ENCODE measurements at places on chromosomes 1 and 21.

DNA sequence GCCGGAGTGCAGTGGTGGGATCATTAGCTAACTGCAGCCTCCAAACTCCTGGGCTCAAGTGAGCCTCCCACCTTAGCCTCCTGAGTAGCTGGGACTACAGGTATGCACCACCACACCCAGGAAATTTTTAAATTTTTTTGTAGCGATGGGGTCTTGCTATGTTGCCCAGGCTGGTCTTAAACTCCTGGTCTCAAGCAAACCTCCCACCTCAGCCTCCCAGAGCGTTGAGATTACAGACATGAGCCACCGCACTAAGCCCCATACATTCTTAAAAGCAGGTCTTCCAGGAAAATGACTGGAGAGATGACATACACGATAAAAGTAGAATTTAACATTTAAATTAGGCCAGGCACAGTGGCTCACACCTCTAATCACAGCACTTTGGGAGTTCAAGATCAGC, 13.4 kb downstream of the MTFR1L start:
- DNase-seq: no peak

DNA sequence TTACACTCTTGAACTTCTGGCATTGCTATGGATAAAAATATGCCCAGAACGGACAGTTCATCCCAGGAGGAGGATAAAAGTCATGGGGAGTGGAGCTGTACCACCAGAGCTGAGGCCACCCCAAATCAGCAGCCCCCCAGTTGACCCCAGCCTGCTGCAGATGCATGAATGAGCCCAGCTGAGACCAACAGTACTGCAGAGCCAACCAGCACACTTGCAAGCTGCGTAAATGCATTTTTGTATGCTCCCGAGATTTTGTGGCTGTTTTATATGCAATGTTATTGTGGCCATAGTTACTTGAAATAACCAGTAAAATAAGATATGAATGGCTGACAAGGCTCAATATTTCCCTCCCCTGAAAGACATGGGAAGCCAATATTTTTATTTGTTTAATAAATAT, 264.6 kb downstream of the DUSP10 start:
- DNase-seq: no peak

DNA sequence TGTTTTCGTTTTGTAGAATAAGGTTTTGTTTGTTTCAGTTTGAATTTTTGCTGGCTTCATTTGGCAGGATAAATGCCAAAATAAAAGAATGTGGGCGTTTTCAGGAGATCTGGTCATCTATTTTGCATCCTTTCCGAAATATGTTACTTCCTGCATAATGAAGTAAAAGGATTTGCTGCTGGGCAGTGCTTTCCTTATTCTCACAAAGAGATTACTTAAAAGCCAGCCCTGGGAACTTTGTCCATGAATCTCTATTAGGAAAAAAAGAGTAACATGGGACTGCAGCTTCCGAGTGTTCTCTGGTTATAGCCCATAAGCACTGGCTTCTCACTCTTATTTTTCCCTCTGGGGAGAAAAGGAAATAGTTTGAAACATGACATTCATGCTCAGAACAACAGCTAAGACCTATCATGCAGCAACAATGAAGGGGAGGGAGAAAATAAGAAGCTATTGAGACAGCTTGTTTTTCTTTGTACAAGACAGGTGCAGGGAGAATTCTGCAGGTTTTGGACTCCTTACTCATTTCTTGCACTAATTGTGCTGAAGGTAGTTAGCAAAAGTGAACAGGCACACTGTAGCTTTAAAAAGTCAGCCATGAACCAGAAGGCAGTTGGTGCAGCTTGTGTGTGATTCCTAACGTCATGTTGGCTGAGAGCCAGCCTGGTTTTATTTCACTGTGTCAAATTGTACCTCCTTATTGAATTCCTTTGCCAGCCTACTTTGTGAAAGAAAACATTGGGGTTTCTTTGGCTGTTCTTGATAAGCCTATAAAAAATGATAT, at the start of gene SAMD13:
Gene SAMD13 (plus strand): TSS at position 705 of the 781 bp plus-strand sequence. CDS start 1,527 bp downstream, outside the sequence.
- DNase-seq: no peak

DNA sequence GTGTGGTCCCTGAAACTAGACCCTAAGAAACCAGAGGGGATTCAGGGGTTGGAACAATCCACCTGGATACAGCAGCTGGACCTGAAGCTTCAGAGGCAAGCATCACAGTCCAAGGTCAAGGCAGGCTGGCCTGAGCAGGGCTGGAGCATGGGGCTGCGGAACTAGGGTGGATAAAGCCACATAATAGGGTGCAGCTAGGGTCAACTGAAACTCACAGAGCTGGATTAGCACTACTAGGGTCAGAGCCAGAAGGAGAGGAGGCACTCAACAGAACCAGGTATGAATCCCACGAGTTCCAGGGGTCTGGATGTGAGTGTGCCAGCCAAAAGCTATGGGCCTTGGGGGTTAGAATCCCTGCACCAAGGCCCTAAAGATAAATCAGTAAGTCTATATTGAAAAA, 231.0 kb upstream of the KIAA0040 start:
- DNase-seq: no peak

GRCh38 chr1:63524201-63524600, 876 bp downstream of the EFCAB7 start:
- DNase-seq: no peak

- DNase-seq: no peak
These were observed 109.5 kb upstream of the ZNF648 start for GRCh38 chr1:182170891-182171461.

DNA sequence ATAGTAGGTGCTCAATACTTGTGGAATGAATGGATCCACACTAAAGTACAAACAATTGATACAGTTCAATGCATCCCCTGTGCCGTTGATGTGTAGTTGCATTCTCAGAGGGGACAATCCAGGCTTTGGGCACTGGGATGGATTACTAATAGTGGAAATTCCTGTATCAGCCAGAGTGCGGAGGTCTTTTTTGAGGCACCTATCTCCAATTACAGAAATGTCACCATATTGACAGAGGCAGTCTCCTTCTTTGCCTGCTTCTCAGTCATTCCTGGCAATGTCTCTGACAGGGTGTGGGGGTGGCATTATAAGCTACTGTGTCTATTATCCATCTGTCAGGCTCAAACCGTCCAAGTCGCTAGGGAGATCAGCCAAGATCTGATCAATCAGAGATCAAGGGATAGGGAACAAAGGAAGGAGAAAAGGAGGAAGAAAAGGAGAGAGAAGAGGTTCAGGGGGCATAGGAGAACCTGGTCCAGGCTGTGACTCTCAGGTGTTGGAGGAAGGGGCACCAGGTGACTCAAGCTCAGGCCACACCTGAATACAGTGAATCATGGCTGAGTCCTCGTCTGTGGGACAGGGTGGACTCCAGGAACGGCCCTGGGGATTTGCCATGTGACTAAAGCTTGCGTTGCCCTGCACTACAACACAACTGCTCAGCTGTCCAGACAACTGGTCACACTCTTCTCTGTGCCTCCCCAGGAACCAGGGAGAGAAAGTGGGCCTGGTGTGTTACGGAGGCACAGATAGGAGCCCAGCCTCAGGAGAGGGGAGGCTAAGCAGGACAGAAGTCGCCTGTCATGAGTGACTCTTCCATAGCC, 3.4 kb upstream of the LAMB3 start:
- no peak for DNase-seq
